ENCODE measurements at places on chromosomes 2 and 18.

GRCh38 chr2:44075541-44075940 lies 79.8 kb upstream of the LRPPRC start:
- DNase-seq: no peak

GRCh38 chr2:203840655-203841205 lies 26.8 kb upstream of the CTLA4 start:
- no peak for DNase-seq

GRCh38 chr2:227474410-227474809 lies 2.5 kb downstream of the AGFG1 start:
- DNase-seq: no peak

- peak; percentile 72 for DNase-seq
Measured at GRCh38 chr2:28350196-28350595, 42.5 kb upstream of the FOSL2 start.

GRCh38 chr18:29465526-29465925 lies 1288.6 kb upstream of the CDH2 start:
- DNase-seq: no peak

GRCh38 chr2:239650674-239651073 lies 249.9 kb upstream of the HDAC4 start:
- DNase-seq: no peak

DNA sequence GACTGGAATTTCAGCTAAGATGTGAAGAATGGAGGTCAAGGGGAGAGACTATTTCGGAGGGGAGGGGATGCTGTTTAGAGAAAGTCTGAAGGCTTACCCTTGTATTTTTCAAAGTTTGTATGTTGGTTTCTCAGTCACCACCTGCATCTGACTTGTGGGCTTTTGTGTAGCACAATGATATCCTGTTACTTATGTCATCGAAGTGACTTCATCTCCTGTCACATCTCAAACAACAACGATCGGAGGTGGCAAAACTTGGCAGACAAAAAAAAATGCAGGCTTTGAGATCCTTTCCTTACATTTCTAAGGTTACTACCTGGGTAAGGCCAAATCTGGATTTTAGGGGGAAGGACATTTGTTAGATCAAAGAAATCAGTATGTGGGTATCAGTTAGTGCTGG lies 11.7 kb upstream of the CXCR4 start:
- DNase-seq: no peak

DNA sequence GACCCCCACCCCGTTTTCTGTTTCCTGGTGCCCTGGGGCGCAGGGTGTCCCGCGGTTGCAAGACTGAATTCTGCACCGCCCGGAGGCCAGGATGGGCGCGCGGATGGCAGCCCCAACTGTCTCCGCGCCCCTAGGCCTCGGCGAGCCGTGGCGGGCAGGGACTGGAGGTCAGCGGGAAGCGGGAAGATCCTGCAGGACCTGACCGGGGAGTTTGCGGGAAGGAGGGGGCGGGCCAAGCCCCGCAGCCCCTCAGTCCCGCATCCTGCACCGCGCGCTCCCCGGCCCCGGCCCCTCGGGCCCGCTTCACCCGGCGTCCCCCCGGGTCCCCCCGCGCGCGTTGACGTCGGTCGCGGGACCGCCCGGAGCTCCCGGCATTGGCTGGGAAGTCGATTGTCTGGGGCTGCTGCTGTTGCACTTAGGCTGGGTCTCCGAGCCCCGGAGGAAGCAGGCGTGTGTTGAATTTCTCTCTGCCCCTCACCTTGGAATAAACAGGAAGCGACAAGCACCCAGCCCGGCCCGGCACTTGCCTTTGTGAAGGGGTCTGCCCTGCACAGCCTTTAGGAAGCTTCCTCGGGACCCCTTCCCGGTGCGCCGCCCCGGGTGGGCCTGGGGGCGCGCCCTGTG lies at the start of gene LDLRAD4:
Gene LDLRAD4 (plus strand): TSS at position 393 of the 624 bp plus-strand sequence.
- peak; percentile 76 for DNase-seq

GRCh38 chr2:48272199-48272598 lies 257.8 kb upstream of the STON1 start:
- DNase-seq: no peak

GRCh38 chr2:226351711-226352110 lies 447.9 kb downstream of the IRS1 start:
- DNase-seq: no peak

GRCh38 chr2:175844169-175844568 lies 157.9 kb downstream of the LNPK start:
- DNase-seq: no peak

- DNase-seq: no peak
Measured at GRCh38 chr2:19346983-19347618, 11.3 kb downstream of the OSR1 start.

DNA sequence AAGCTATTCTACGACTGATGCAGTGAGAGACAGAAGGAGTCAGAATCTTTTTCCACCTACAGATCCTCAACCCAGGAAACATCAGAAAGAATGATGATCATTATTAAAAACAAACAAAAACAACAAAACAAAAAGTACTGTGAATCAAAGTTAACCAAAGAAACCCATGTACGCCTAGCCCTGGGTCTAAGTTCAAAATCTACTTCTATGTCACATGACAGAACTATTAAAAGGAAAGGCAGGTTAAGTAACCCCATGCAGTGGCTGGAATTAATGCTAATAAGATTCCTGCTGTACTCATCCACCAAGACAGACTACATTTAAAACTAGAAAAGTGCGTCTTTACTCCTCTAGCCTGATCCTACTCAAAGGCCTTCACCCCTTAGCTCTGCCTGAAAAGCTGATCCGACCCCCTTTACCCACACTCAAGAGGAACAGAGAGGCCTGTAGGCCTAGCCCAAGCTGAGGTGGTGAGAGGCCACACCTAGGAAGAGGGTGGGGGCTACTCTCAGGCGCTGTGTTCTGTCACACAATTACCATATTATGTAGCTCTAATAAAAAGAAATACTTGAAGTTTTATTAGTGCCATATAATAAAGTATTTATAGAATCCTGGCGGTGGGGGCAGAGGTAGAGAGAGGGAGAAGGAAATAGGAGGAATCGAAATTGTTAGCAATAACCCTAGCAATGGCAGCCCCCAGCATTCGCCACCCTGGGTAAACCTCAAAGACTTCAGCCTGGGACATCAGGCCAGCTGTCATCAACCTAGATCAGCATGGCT lies 37.1 kb downstream of the NHEJ1 start:
- DNase-seq: no peak

DNA sequence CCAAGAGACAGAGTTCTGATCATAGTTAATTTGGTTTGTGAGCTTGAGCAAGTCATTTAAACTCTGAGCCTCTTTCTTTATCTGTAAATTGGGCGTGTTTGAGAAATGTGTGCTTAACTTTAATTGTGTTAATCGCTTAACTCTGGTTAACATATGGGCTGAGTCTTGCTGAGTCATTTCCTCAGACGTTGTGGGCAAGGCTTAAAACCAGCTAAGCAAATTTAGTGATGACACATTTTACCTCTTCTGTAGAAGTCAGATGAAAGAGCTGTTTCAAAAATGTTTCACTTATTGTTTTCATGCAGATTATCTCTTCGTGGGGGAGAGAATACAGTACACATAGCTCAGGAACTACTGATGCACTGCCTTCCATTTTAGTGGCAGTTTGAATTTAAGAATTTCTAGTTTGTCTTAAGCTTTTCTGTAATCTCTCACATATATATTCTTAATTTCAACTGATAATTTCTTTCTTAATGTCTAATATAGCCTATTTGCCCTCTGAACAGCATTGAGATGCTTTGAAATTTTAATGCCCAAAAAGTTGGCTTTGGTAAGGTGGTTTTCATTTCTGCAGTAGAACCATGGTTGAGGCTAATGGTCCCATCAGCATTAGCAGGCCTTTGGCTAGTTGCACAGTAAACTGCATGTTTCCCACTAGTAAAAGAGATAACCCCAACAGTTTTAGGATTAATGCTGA lies 34.9 kb downstream of the RAB10 start:
- DNase-seq: no peak

DNA sequence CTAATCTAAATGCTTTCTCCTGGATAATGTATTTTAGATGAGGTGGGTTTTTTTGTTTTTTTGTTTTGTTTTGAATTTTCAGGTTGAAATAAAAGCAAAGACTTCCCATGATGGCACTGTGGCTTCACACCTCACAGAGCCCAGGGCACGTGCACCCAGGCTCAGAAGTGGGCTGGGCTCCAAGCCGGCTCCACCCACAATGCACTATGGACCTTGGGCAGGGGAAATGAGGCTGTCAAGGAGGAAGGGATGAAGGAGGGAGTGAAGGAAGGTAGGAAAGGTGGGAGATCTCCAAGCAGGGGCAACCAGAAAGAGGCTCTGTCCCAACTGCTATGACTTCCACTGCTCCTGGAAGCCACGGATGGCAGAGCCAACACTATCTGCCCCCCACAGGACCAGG lies 60.4 kb downstream of the BIN1 start:
- DNase-seq: no peak

DNA sequence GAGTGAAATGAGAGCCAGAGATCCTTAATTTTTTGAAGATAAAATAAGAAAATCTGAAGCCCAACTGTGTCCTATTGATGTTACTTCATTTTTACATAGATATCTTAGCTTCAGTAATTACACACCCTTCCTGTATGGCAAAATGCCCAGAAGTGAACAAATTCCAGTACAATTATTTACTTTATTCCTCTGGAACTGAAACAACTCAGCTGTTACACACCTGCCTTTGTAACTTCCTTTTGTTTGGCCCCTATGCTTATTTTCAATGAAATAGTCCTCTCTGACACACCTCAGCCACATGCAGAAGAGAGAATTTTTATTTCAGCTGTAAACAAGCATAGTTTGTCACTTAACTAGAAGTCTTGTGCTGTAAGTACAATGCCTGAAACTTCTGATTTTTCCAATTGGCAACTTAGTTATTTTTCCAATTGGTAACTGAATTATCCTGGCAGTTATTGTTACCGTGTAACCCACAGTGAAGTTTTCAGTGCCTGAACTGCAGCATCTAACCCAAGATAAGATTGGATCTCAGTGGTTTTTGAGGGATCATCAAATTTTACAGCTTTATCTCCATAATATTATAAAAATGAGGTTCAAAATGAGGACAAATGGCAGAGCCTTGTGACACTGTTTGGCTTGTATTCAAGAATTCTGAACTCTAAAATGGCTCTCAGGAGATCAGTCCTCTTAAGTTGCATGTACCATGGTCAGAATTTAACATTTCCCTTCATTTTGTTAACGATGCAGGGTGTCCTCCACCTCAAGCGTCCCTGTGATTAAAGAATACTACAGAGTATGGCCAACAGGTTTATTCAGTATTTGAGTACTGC lies 82.6 kb downstream of the PKP4 start:
- DNase-seq: no peak

Measured in aorta (tissue), 5 donors.